Left forelimb (tissue), 1 donor: ENCODE measurements at places on chromosomes 12 and 14.

DNA sequence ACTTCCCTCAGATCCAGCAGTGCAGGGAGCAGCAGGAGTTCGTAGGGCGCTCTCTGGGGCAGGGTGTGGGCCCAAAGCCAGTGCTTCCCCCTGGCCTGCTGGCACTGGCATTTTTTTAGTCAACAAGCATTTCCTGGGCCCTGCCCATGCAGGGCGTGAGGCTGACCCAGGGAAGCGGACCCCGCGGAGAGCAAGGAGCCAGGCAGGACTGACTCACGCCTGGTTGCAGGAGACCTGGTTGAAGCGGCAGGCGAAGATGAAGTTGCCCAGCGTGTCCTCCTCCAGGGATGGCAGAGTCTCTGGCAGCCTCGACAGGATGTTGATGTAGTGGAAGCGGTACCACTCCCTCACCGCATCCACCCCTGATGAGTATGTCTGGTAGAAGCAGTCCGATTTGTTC, 13.5 kb downstream of the SCNN1A start:
- no peak for DNase-seq

- no peak for DNase-seq
Measured at GRCh38 chr14:83309833-83310232, 1776.2 kb upstream of the SEL1L start.

GRCh38 chr12:1126091-1126490, 135.1 kb downstream of the ERC1 start:
- no peak for DNase-seq

DNA sequence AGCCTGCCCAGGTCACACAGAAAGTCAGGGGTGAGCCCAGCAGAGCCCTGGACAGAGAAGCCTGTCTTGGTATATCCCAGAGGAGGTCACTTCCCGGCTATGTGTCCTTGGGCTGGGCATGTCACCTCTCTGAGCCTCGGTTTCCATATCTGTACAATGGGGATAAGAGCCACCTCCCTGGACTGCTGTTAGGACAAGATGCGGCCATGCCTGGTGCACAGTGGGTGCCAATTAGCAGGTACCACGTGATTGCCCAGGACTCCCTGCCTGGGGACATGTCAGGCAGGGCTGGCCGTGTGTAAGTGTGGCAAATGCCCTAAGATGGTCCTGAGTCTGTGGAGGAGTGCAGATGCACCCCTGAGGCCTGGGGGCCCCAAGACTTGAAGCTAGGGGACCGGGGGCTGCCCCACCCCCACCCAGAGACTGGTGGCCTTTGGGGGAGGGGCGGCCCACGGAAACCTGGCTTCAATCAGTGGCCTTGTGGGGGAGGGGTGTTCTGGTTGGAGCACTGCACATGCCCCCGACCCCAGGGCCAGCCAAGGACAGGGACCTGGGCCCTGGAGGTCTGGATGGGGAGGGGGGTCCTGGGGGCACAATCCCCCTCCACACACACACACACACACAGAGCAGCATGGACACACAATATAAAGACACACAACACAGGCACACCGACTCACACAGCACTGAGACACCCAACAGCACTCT, 878 bp downstream of the TMEM119 start:
- DNase-seq, result no peak

- no peak for DNase-seq
Measured at GRCh38 chr12:50246873-50247612, 36.3 kb downstream of the LIMA1 start.

DNA sequence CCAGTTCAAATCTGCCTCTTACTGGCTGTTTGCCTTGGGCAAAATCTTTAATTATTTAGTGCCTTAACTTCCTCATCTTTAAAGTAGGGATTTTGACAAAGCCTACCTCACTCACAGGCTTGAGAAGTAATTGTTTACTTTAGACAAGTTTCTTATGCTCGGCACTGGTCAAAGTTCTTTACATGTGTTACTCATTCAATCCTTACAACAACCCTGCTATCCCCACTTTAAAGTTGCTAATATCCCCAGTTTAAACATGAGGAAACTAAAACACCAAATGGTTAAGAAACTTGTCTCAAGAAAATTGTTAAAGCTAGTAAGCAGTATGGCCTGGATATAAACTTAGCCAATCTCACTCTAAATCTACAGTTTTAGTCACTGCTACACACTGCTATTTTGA, 204.0 kb upstream of the AVPR1A start:
- no peak for DNase-seq

- no peak for DNase-seq
Measured at GRCh38 chr12:87920139-87920538, 109.1 kb downstream of the C12orf50 start.

- no peak for DNase-seq
Measured at GRCh38 chr12:66430106-66430505, 127.8 kb downstream of the HELB start.

GRCh38 chr14:103137689-103138300, 14.5 kb downstream of the TNFAIP2 start:
- DNase-seq, result peak; percentile 65

DNA sequence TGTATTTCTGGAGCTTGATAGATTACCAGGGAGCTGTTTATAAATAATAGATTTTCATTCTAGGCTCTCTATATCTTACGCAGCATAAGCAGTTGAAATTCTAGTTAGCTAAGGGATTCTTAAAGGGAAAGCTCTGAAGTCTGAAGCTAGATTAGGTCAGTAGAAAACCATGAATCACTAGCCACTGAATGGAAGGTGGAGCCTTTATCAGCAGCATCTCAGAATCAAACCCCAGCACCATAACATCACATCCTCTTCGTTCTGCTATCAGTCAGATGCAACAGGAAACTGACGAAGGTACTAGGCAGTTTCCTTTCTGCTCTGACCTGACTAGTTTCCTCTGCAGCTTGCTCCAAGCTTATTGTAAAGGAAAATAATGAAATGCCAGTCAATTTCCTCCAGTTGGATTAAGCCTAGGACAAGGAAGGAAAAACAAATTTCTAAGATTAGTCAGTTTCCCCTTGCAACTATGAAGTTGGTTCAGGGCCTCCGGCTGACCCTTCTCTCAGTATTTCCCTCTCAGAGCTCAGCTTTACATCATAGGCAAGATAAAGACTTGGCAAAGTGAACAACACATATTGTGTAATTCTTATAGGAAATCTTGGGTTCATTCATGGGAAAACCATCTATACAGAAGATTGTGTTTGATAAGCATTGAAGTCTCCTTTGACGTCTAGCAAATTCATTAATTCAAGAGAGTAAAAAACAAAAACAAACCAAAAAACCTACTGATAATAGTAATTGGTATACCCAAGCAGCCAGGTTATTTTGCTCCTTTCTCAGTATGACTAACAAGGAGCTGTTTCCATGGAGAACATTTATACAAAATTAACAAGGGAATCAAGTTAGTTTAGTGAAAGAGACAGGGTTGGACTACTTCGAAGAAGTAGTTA, 43.4 kb upstream of the CFAP54 start:
- no peak for DNase-seq

DNA sequence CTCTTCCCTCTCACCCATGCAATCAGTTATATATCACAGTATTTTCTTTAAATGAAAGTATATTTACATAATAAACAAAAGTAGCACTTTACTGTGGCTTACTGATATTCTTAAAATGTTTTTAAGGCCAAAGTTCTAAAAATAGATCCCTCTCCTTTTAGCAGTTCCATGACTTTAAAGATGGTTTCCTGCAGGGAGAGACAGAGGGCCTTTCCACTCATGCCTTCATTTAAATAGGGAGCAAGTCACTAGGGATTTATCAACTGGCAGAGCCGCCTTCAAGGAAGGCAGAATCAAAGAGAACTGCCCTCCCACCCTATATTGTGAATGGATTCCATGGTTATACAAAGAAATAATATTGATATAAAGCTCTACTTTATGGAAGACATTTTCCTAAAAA, 55.5 kb downstream of the DUSP16 start:
- no peak for DNase-seq

DNA sequence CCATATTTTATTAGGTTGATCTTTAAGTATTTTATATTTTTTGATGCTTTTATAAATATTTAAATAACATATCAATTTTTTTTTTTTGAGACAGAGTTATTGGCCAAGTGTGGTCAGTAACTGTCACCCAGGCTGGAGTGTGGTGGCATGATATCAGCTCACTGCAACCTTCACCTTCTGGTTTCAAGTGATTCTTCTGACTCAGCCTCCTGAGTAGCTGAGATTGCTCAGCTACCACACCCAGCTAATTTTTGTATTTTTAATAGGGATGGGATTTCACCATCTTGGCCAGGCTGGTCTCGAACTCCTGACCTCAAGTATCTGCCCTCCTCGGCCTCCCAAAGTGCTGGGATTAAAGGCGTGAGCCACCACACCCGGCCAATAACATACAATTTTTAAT, 71.1 kb downstream of the FUT8 start:
- no peak for DNase-seq

DNA sequence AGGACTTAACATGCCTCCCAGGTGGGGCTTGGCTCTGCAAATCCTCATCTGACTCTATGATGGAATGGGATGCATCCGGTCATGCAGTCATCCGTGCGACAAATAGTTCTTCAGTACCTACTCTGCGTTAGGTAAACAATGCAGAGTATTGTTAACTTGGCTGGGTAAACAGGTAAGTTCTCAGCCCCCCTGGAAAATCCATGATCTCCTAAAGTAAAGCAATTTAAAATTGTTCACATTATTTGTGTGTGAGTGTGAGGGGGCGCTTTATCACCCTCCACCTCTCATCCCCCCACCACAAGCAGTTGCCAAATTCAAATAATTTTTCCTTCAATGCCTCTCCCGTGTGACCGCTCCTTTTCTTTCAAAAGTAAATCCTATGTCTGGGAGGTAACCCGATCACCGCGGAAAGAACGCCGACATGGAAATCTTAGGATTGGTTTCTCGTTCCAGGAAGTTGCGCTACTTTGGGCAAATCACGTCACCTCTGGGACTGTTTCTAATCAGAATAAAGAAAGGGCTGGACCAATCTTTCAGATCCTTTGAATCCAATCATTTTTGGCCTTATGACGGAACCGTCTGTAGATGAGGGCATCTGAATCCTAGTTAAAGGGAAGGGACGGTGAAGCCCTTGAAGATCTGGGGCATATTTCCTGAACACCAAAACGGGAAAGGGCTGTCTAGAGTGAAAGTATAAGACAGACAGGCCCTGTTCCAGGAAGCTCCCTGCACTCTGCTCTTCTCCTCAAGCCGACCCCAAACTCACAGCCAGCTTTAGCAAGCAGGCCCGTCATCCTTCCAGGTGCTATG, 44.0 kb upstream of the SINHCAF start:
- peak; percentile 75 for DNase-seq

DNA sequence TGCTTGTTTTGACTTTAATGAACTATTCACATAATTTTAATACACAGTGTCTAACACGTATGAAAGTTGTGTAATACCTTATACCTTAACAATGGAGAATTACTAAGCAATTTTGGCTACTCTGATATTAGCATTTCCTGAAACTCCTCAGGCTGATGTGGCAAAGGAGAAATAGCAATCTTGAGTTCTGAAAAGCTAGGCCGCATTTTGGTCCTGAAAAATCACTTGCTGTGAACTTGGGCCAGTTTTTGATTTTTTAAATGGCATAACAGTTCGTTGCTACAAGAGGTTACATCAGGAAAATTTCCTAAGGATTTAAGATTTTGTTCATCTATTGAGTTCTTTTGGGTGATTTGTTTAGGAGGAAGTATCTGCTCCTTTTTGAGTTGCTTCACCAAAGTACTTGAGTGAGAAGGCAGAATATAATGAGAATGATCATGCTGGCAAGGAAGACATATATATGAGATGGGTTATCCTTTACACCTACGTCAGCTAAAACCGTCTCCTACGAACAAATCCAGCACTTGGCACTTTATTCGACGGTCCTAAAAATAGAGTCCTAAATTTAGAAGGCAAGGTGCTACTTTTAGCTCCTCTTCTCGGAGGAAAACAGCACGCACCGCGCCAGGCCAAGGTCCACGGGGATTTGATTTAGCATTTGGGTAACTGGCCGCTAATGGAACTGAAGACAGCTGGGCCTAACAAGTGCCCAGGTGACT, 32.2 kb downstream of the MIA2 start:
- DNase-seq, result no peak

- DNase-seq, result no peak
Measured at GRCh38 chr12:86663716-86664115, 407.5 kb upstream of the MGAT4C start.

GRCh38 chr14:52352061-52352491, 38.0 kb downstream of the PTGER2 start:
- DNase-seq, result no peak

DNA sequence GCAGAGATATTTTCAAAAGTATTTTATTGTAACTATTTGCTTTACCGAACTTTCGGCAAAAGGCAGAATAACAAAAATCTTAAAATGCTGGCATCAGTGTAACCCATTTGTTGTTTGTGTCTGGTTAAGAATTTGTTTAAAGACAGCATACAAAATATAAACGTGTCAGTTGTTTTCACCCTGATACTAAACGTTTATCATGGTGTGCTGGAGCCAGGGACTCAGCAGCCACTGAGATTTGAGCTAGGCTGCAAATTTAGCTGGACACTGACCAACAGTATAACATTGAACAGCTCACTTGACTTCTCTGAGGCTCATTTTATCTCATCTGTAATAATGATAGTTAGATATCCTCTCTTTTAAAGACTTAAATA, 183.7 kb downstream of the TMTC3 start:
- no peak for DNase-seq

- DNase-seq, result no peak
Measured at GRCh38 chr12:5124401-5124800, 80.7 kb downstream of the KCNA5 start.

GRCh38 chr12:58916921-58917511, 3.3 kb downstream of the LRIG3 start:
- DNase-seq, result peak; percentile 76

DNA sequence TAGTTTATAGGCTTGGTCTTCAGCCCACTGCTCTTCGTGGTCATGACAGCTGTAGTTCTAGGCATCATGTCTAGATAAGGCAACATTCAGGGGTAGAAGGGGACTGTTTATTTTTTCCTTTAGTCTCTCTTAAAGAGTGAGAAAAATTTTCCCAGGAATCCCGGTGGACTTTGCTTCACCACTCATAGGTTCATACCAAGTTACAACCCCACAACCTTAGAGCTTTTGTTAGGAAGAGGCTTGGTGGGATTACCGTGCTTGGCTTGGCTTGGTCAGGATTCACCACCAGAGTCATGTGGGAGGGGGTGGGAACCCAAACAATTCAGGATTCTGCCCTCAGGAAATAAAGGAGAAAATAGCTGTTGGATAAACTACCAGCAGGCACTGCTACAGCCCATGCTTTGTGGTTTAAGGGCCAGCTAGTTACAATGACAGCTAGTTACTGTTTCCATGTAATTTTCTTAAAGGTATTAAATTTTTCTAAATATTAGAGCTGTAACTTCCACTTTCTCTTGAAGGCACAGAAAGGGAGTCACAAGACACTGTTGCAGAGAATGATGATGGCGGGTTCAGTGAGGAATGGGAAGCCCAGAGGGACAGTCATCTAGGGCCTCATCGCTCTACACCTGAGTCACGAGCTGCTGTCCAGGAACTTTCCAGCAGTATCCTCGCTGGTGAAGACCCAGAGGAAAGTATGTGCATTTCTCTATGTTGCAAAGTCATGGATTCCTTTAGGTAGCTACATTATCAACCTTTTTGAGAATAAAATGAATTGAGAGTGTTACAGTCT, 25.9 kb upstream of the PAPLN start:
- no peak for DNase-seq
